ENCODE measurements at places on chromosomes 11 and 22.

- DNase-seq = no peak
Measured at GRCh38 chr22:24695561-24696511, 78.7 kb downstream of the PIWIL3 start.

GRCh38 chr11:1919391-1920127, at the start of gene TNNT3:
Gene TNNT3, plus strand, starts transcription at chr11:1919703. Its CDS starts 3,172 bp downstream, at chr11:1922875.
- DNase-seq = no peak

GRCh38 chr11:122486793-122487495, 168.6 kb upstream of the UBASH3B start:
- peak; percentile 6 for DNase-seq

- DNase-seq = no peak
Measured at GRCh38 chr22:24181996-24182899, 961 bp downstream of the SUSD2 start.

DNA sequence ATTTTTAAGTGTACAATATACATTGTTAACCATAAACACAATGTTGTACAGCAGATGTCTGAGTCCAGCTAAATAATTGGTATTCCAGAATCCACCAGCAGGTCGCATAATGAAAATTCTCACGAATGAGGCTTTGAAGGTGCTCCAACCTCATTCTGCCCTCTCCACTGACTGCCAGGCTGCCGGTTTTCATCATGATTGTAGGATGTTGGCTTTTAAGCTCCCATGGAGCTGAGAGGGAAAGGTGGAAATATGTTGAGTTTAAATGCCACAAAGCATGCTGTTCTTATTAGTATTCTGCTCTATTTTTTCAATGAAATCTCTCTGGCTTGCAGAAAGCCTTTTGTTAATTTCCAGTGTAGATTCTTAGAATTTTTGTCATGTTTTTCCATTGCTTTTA, 337.2 kb upstream of the DDI1 start:
- DNase-seq = no peak

DNA sequence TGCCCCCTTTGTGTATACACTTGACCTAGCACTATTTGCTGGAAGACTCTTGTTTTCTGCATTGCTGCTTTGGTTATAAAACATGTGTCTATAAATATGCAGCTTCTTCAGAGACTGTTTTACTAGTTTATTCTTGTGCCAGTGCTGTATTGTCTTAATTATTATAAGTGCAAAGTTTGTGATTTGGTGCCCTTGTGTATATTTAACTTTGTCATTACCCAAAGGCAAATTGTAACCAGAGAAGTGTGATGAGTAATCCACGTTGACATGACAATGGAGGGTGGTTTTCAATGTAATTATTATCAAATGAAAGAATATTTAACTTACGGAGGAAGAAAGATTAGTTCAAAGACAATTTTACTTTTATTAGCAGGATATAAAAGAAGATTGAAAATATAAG, 75.0 kb upstream of the PRODH start:
- DNase-seq = no peak

GRCh38 chr11:123560006-123560405, 94.4 kb downstream of the SCN3B start:
- no peak for DNase-seq

DNA sequence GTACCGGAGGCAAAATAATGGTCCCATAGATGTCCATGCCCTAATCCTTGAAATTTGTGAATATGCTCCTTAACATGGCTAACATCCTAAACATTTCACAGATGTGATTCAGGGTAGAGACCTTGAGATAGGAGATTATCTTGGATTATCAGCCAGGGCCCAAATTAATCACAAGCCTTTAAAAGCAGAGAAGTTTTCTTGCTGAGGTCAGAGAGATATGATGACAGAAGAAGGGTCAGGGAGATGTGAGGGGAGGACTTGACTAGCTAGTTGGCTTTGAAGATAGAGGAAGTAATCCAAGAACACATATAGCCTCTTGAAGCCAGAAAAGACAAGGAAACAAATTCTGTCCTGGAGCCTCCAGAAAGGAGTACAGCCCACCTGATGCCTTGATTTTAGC, 19.1 kb upstream of the FDX1 start:
- DNase-seq = no peak

All from HCT116 (cell line).